ENCODE measurements at places on chromosomes 4 and X.
A peak's percentile ranks its signal among the peaks of the same experiment; 100 is the strongest.

- DNase-seq = no peak
These were observed 266.0 kb downstream of the PTTG2 start for GRCh38 chr4:38226170-38226569.

- DNase-seq = no peak
These were observed 489.3 kb upstream of the DIPK2B start for GRCh38 chrX:45689971-45690370.

DNA sequence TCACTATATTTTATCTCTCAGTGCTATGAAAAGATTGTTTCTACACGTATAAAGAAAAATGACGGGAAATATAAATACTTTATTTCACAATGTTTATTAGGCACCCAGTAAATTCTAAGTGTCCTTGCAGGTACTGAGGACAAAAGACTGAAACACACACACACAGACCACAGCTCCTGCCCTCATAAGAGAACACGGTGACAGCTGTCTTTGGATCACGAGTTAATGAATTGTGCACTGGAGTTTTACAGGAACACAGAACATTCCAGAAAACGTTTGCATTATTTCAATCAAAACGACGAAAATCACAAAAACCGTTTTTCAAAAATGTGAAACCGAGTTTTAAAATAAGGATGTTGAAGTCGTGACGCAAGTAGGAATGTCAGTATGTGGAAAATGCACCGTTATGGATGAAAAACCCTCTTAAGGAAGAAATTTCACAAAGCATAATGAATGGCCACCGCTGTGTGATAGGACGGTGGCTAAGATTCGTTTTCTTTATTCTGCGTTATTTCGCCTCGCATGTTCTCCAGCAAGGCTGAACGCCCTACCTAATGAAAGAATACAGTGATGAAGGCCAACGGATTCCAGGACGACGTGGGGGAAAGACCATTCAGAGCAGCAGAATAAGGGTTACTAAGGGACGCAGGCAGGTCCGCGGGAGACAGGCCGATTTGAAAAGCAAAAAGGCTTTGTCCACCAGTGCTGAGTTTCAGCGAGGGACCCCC is 24.2 kb downstream of the FAM156A start:
- DNase-seq = no peak

- DNase-seq = no peak
These were observed 30.5 kb upstream of the FAM120C start for GRCh38 chrX:54213603-54214002.

DNA sequence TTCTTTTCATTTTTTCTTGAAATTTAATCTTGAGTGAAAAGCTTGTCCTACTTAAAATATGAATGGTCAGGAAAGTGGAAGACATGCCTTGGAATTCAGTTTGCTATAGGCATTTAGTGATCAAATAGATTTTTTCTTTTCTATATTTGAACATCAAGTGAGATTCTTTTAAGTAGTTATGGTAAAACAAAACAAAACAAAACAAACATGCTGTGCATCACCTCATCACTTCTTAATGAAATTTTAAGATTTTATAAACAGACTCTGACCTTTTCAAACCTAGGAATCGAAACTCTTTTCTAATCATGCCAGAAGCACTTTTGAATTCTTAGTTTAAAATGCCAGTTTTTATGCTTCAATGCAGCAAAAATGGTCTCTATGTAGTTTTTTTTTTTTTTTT is 62.8 kb downstream of the CNKSR2 start:
- no peak for DNase-seq

- DNase-seq = no peak
These were observed 327.3 kb downstream of the CAMK2D start for GRCh38 chr4:113434247-113434587.

DNA sequence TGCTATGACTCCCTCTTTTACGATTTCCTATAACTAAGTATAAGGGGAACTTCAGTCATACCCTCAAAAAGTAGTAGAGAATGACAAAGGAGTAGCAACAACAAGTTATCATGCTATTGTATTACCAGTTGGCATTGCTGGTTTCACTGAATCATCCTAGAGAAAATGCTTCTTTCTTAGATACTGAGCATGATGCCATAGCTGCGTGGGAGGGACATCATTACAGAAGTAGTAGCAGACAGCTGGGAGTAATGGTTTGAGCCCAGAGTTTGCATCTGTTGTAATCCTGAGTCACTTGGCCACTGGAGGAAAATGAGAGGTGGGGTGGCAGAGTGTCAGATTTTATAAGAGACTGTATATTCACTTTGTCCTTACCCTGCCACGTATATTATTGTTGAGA is 38.6 kb downstream of the MTMR1 start:
- no peak for DNase-seq

GRCh38 chr4:75908555-75908954 is 6.3 kb upstream of the PPEF2 start:
- no peak for DNase-seq

GRCh38 chrX:124250835-124251437 is 81.5 kb upstream of the TEX13D start:
- no peak for DNase-seq

DNA sequence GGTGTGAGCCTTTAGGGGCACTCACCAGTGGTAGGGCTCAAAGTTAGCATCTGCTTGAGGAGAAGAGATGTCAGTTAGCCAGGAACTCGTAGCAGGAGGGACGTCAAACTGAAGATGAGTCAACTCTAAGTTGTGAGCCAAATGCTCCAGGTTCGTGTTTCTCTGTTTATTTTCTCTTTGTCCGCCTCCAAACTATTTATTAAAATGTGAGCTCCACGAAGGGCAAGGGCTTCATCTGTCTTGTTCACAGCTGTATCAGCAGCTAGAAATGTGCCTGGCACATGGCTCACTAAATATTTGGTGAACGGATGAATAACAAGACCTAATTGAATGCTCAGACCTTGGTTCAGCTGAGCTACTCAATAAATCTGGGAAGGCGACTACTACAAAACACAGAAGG is 248.9 kb downstream of the BCOR start:
- no peak for DNase-seq

DNA sequence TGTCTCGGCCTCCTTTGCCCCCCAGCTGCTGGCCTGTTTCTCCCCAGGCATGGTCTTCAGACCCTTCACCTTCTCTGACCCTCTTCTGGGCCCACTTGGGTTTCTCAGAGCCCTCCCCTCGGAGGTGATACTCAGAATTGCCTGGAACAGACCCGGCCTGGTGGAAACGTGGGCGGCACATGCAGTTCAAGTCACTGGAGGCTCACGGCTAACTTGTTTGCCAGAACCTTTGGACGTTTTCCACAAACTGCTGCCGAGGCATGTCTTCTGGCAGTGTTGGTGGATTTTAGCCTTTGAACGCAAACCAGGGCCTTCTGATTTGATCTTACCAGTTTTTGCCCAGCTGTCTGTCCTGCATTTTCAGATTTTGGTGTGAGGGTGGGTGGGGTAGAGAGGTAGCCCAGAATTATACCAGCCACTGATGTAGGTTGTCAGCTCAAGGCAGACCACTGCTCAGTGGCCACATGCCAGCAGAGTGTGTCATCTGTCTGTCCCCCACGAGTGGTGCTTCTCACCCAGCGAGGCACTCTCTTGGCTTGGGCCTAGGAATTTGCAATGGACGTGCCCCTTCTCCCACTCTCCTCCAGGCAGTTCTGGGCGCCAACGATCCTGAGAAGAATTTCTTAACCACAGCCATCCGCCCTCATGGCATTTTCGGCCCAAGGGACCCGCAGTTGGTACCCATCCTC is 32.5 kb upstream of the ZNF185 start:
- no peak for DNase-seq

DNA sequence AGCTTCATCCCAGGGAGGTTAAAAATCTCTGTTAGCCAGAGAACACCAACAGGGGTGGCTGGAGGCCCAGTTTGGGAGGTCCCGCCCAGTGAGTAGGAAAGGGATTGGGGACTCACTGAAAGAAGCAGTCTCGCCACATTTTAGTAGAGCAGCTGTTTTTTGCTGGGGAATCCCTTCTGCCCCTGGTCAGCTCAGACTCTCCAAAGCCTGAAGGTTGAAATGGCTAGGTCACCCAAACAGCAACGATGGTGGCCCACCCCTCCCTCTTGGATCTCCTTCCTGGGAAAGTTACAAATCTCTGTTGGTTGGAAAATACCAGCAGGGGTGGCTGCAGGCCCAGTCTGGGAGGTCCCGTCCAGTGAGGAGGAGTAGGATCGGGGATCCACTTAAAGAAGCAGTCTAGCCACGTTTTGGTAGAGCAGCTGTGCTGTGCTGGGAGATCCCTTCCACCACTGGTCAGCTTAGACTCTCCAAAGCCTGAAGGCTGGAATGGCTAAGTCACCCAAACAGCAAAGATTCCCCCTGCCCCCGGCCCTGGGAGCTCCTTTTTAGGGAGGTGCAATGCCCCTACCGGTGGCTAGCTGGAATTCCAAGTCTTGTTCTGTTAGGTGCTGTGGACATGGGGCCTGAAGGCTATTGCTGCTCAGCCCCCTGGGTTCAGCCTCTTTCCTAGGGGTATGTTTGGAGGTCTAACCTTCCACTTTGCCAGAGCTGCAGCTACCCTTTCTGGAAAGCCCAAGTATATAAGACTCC is 40.0 kb upstream of the TEX13A start:
- DNase-seq = no peak

GRCh38 chr4:138193963-138194362 is 48.2 kb downstream of the SLC7A11 start:
- DNase-seq = no peak

DNA sequence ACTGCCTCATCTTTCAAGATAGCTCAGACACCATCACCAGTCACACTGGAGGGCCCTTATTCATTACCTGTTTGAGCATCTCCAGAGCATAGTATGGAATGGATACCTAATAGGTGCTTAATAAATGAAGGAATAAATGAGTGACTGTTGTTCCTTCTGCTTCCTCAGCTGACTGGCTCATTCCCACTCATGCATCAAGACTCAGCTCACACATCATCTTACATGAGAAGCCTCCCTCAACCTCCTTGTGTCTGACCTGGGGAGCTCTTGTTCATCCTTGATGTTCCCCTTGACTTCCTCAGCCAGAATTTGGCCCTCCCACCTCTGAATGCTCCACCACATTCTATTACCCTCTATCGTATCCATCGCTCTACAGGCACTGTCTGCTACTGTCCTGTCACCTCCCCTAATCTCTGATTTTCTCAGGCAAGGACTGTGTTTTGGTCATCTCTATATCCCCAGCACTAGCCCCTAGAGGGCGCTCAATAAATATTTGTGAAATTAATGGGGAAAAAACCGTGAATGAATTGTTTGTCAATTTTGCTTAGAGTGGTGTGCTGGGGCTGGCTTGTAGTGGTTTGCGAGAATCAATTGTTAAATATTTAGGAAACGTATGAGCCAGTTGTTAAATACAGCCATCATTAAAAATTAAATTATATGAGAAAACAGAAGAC is 88.3 kb downstream of the NHSL2 start:
- DNase-seq = peak; percentile 35

DNA sequence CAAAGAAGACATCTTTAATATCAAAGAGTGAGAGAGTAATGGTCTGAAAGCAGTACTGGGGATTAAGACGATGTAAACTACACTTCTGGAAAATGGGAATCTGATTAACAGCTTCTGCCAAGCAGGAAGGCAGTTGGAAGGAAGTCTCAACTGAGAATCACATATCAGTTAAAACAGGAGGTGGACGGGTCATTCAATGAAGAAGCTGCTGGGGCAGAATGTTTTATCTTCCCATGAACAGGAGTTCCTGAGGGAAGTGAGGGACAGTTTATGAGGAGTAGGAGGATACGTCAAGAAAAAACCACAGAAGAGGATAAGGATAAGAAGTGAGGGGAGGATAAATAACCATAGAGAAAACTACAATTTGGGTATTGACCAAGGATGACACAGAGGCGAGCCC is 38.7 kb upstream of the MAGEA10 start:
- DNase-seq = no peak

DNA sequence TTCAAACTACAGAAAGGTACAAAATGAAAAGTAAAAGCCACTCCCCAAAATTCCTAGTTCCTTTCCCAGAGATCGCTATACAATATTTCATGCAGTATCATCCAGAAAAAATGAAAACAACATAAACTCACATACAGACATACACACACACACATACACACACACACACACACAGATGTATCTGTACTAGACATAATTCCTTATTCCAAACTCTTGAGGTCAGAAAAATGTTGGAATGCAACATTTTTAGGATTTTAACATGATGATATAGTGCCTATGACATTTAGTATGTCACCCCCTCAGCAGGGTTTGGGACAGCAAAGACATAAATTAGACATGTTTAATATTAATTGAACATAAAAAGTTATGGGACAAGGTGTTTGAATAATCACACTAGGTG is 73.4 kb upstream of the LHFPL1 start:
- DNase-seq = no peak

- peak; percentile 42 for DNase-seq
These were observed 13.1 kb downstream of the TCEAL7 start for GRCh38 chrX:103343105-103343504.

- DNase-seq = no peak
These were observed 172.8 kb downstream of the FBXW7 start for GRCh38 chr4:152363086-152363485.

GRCh38 chr4:141646969-141647368 is 10.6 kb downstream of the IL15 start:
- DNase-seq = no peak

DNA sequence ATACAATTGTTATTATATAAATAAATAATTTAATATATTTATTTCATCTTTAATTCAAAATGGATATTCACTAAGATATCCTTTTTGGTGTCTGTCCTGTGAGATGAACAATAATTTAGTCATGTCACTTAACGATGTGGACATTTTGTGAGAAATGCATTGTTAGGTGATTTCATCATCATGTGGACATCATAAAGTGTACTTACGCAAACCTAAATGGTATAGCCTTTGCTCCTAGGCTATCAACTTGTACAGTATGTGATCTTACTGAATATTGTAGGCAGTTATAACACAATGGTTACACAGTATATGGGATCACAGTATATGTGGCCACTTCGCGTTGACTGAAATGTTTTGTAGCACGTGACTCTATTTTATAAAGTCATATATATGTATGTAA is 20.2 kb upstream of the CHRNA9 start:
- DNase-seq = no peak

GRCh38 chrX:129549124-129549523 is 9.1 kb downstream of the OCRL start:
- DNase-seq = no peak
